ENCODE measurements at places on chromosomes 16 and 17.

DNA sequence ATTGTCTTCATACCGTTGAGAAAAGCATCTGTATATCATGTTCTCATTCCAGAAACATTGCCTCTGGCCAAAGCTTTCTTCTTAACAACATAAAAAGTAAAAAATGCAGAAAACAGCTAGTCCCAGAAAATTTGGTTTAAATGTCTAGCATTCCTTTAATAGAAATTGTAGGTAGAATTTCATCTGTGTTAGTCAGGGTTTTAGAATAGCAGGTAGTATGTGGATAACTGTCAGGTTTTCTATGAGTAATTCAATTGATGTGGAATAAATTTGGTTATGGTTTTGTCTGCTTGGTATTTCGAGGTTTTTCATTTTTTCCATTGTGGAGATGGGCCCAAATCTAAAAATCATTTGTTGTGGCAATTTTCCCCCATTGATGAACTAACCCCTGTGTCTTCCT, 616.7 kb downstream of the KCNJ2 start:
- DNase-seq, result no peak

DNA sequence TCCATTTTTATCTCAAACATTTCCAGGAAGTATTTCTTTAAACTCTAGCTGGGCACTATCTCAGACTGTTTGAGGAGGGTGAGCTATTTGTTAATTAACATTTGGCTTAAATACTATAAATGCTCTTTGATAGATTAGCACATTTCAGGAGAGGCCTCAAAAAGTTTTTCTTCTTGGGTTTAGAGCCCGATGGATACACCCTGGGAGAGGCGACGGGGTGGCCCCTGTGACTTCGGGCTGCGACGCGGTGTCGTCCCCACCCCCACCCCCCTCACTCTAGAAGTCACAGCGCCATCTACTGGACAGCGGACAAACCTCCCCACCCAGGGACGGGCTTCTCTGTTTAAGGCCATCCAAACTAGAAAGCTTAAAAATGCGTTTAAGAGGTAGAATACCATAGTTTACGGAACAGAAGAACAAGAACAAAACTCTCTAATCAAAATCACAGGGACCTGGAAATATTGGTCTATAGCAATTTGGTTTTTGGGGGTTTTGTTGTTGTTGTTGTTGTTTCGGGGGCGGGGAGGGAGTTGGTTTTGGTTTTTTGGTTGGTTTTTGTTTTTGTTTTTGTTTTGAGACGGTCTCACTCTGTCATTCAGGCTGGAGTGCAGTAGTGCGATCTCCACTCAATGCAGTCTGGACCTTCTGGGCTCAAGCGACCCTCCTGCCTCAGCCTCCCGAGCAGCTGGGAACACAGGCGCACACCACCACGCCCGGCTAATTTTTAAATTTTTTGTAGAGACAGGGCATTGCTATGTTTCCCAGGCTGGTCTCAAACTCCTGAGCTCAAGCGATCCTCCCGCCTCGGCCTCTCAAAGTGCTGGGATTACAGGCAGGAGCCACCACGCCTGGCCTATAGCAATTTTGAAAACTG, 254.4 kb downstream of the C16orf95 start:
- peak; percentile 83 for DNase-seq

DNA sequence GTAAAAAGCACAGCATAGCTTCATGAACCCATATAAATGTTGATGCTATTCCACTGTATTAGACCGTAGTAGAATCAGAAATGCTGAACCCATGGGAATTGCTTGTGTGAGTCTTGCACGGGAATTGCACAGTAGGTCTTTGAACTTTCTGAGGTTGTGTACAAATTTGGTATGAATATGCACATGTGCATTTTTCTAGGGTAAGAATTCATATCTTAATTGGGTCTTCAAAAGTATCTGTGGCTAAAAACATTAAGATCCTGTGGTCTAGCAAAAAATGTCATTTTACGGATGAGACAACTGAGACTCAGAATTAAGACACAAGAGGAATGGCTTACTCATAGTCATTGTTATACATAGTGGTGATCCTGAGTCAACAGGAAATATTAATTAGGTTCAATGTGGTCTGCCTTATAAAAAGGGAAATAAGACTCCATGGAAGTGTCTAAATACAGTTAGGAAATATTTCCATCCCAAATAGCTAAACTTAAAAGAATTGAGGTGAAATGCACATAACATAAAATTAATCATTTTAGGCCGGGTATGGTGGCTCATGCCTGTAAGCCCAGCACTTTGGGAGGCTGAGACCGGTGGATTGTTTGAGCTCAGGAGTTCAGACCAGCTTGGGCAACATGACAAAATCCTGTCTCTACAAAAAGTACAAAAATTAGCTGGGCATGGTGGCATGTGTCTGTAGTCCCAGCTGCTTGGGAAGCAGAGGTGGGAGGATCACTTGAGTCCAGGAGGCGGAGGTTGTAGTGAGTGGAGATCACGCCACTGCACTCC, 22.8 kb downstream of the TAOK1 start:
- no peak for DNase-seq

DNA sequence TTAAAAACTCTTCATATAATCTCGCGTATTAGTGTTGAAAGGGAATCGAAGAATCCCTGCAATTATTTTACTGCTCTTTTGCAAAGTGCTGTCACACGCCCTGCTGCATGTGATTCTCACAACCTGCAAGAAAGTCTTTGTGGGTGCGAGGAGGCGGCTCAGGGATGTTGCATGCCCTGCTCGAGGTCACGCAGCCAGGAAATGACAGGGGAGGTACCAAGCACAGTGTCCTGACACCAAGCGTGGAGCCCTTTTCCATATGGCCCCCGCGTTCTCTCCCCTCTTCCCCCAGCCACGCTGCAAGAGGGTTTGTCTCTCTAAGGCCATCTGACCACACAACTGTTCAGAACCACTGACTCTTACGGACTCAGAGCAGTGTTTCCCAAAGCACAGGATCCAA, 37.6 kb downstream of the OR3A1 start:
- no peak for DNase-seq

DNA sequence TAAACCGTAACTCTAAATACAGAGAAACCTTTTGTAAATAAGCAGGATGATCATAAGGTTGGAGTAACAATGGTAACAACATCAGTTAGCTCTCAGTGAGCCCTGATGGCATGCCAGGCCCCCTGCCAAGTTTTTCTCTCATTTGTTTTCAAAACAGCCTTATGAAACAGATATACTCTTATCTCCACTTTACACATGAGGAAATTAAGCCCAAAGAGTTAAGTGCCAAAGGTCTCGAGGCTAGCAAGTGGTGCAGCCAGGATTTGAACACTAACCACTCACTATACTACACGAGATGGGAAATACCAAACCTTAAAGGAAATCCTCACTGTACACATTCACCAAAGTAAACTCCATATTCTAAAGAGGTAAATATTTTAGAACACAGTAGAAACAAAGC, 15.0 kb downstream of the USP31 start:
- DNase-seq, result no peak

GRCh38 chr17:40349477-40349894, 15.1 kb downstream of the GJD3 start:
- no peak for DNase-seq

DNA sequence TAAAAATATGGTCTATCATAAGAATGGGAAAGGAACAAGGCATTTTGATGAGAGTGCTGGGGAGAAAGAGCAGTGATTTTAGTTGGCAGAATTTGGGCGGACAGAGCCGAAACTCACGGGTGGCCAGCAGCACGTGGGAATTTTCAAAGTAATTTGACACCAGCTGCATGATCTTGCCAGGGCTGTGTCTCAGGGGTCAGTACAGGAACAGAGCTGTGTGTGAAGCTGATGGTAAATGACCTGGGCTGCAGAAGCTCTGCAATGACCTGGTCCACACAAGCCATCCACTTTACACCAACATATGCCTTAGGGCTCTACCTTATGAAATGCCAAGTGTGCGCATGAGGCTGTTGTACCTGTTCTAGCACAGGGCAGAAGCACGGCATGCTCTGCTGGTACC, 112.0 kb downstream of the ZFHX3 start:
- no peak for DNase-seq

DNA sequence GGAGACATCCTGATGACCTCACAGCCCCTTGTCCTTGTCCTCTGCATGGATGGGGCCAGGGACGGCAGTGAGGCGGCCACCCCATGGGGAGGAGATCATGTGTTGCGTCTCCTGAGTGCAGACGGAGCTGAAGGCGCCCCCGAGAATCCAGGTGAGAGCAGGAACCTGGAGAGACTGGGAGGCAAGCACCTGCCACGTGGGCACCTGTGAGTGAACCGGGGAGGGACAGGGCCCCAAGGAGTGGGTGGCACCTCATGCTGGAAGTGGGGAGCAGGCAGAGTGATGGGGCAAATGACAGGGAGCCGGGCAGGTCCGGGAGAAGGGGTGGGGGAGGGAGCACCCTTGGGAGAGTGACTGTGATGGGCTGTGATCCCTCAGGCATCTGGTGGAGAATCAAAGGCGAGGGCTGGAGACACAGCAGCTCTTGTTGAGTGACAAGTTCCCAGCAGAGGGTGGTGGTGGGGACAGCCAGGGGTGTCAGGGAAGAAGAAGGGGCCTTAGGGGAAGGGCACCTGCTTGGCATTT, 174.3 kb upstream of the CHMP6 start:
- no peak for DNase-seq

DNA sequence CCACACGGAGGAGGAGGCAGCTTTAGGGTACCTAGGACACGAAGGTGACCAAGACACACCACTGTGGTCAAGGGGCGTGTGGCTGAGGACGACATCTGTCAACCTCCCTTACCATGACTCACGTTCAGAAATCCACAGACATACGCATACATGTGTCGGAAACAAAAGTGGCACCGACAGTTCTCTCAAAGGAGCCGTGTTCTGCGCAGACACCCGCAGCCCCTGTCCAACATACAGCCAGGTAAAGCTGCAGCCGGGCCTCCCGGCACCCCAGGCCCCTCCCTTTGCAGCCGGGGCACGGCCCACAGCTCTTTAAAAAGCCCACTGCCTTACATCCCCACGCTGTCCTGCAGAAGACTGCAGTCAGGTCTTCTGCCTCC, 40.5 kb upstream of the KLHDC4 start:
- peak; percentile 59 for DNase-seq

- no peak for DNase-seq
Measured at GRCh38 chr17:35726127-35726952, 5.1 kb upstream of the RASL10B start.
